ENCODE measurements at places on chromosomes 6 and 20.

- no peak for DNase-seq
These were observed 82.6 kb upstream of the BLCAP start for GRCh38 chr20:37610203-37610798.

DNA sequence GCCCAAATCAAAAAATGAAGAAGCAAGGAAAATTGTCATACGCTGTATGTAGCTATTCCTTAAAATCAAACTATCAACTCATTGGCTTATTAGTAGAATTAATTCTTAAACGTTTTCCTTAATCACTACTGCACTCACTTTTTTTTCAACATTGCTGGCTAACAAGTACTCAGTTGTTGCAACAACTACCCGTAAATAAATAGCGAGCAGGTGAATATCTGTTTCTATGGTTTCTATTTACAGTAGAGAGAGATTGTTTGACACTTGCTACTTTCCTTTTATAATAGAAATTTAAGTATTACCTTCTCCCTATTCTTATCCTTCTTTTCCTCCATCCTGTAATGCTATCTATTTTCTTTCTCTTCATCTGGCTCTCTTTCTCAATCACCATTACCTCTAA, 25.1 kb downstream of the FRK start:
- no peak for DNase-seq

DNA sequence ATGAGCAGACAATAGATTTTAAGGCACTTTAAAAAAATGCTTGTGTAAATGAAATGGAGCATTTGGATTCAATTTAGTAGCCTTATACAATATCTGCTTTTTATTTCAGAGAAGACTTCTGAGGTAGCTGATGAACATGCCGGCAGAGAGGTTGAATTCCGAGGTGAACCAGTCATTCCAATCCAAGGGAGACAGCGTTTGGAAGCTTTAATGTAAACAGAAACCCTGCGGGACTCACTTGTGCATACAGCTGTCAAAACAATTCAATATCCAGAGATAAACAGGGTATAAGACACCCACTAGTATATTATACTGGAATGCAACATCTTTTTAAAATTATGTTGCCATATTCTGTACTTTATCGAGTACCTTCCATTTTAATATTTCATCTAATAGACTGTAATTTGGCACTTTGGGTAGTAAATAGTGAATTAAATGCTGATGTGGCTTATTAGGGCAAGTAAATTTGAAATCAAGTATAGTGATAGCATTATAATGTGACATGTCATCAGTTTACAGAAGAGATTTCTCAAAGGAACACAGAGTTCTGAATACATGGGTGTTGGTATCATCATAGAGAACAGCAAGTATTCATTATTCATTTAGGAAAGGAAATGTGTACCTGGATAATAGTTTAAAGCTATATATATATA, 347.7 kb downstream of the PRKN start:
- DNase-seq = no peak

- DNase-seq = peak; percentile 92
These were observed 33.9 kb upstream of the SGK1 start for GRCh38 chr6:134351615-134352474.

DNA sequence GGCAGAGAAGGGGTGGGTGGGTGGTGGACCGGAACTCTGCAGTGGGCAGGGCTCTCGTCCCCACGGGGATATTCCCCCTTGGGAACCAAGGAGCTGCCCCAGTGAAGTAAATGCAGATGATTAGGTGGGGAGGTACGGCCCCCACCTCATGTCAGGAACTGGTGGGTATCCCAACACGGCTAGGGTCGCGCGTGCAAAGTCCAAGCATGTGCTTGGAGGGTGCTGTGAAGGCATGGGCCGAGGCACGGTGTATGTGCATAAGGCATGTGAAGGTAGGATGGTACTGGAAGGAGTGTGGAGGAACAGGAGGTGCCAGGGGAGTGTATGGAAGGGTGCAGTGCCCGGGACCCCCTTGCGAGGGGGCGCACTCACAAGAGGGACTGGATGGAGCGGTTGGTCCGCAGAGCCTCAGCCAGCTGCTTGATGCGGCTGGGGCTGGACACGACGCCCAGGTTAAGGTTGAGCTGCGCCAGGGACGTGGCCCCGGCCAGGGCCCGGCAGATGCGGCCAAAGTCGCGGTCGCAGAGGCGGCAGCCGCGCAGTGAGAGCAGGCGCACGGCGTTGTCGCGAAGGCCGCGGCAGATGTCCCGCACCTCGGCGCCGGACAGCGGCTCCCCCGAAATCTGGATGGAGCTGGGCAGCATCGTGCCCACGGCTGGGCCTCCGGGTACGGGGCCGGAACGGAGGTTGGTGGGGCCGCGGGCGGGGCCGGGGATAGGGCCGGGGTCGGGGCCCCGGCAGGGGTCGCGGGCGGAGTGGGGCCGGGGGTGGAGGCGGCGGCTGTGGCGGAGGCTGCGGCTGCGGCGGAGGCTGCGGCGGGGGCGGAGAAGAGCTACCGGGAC, 783 bp downstream of the LRRC73 start:
- DNase-seq = no peak

DNA sequence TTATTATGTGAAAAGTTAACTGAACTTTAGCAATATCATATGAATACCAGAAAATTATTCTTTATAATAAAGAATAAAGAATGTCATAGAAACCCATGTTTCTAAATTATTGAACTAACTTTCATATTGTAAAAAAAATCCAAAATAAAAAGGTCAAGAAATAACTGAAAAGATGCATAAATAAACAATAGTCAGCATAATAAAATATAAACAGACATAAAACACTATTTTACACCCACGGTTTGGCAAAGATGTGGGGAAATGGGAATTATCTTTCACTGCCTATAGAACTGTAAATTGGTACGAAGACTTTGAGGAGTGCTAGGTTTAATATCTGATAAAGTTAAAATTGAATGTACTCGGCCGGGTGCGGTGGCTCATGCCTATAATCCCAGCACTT, 34.7 kb upstream of the CTAGE9 start:
- no peak for DNase-seq

Measured in DND-41 (cell line).